AG08395 (cell line): ENCODE measurements at places on chromosomes 3 and 15.
A peak's percentile ranks its signal among the peaks of the same experiment; 100 is the strongest.

DNA sequence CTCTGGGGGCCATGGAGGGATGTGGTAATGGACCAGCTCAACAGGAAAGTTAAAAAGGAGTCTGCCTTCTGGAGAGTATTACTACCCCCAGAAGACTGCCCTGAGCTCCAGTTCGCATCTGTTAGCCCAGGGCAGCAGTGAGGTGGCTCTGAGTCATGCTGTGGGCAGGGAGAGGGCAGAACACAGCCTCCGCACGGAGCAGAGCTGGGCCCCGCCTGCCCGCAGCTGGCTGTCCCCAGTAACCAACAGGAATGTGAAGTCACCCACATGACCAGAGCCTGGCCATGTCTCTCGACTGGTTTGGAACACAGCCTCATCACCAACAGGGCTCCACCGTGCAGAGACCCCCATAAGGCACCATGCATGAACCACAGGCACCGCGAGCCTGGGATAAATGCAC, 62.1 kb downstream of the CYFIP1 start:
- DNase-seq = peak; percentile 31

- DNase-seq = no peak
These were observed 756.3 kb downstream of the VGLL3 start for GRCh38 chr3:86234506-86235254.

- DNase-seq = no peak
These were observed 79.3 kb upstream of the SEC13 start for GRCh38 chr3:10400050-10400748.

GRCh38 chr3:54408328-54408727, 286.0 kb downstream of the CACNA2D3 start:
- DNase-seq = no peak

- no peak for DNase-seq
These were observed 22.5 kb downstream of the LRRN1 start for GRCh38 chr3:3821777-3822176.
